ENCODE measurements at places on chromosomes 16 and 17.

DNA sequence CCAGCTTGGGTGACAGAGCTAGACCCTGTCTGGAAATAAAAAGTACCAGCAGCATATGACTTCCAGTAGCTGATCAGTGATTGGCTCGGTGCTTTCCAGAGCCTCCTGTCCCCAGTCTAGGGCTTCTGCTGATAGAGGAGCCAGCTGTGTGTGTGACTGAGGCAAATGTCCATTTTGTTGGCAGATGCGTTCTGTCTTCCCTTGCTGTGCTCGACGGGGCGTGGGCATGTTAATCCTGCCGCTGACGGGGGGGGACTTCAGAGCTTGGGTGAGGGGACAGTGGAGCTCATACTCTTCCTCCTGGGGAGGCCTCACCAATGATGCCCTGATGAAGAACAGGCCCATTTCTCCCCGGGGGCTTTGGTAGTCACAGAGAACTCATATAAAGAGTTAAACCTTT lies 14.6 kb downstream of the KCTD2 start:
- no peak for DNase-seq

DNA sequence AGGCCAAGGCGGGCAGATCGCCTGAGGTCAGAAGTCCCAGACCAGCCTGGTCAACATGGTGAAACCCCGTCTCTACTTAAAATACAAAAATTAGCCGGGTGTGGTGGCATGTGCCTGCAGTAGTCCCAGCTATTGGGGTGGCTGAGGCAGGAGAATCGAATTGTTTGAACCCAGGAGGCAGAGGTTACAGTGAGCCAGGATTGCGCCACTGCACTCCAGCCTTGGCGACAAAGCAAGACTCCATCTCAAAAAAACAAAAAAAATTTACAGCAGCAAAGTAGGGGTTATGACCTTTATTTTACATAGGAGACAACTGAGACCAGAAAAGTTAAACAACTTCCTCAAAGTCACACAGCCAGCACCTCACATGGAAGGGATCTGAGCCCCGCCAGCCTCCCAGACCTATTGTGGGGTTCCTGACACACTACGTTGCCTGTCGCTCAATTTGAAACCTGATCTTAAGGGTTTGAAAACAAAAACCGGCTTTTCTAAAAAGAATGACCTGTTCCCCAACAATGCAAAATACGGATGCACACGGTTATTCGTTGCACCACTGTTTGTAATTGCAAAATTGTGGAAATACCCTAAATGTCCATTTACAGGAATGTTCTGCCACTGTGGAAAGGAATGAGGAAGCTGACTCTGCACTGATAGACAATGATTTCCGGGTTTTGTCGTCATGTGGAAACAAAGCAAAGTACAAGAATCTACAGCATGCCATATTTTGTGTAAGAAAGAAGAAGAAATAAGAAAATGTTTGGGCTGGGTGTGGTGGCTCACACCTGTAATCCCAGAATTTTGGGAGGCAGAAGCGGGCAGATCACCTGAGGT lies 77.2 kb downstream of the CNGB1 start:
- no peak for DNase-seq

- DNase-seq = no peak
Observed at GRCh38 chr16:13298666-13299065, 397.3 kb downstream of the SHISA9 start.

DNA sequence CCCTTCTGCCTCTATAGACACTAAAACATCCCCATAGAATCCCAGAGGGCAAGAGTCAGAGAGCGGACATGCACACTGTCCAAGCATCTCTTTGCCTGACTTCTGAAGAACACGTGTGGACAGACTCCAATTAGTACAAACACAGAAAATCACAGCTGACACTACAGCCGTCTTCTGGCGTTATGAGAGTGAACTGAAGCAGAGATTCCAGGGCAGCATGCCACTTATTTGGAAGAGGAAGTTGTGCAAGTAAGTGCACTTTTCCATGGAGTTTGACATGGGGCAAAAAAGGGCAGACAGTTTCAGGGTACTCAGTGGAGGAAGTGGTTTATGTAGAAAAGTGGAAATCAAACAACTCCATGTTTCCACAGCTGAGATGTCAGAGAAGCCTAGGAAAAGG lies 16.8 kb upstream of the ZNF287 start:
- no peak for DNase-seq

- no peak for DNase-seq
Observed at GRCh38 chr17:37310940-37311339, 64.8 kb upstream of the C17orf78 start.

DNA sequence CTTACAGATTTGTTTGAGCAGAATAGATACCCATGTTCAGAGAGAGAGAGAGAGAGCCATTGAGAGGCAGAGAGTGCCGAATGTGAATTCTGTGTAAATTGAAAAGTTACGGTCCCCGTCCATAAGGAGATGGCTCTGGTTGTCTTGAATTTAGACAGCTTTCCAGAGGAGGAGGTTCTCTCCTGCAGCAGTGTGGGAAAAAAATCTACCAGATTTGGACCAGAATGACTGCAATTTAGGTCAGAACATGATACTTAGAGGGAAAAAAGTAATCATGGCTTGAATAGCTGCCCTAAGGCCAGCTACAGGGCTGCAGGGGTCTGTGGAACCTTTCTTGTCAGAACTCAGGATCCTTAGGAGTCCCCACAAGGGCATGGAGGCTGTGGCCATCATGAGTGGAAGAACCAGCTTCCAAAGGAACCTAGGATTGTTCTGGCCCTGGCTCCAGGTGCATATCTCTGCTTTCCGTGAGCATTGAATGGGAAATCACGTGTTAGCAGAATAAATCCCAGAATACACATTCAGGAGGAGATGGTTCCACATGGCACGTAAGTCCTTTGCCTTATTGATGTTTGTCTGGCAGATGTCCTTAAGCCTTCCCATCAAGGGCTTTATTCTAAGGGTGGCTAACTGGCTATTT lies 13.0 kb downstream of the PITPNC1 start:
- DNase-seq = no peak

DNA sequence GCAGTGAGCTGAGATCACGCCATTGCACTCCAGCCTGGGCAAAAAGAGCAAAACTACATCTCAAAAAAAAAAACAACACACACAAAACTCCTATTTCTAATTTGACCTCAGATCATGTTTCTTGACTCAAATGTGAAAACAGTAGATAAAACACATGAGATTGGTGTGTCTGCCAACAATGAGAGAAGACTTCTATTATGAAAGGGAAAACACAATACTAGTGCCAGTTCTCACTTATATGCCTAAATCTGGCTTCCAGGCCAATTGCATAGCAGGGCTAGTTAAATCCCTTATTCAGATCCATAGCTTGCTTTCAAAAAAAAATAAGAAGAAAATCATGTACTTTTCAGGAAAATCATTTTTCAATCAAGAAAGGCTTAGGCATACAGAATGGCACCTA lies 39.4 kb downstream of the AP1G1 start:
- DNase-seq = no peak

GRCh38 chr16:8646326-8647053 lies 25.0 kb downstream of the METTL22 start:
- no peak for DNase-seq

DNA sequence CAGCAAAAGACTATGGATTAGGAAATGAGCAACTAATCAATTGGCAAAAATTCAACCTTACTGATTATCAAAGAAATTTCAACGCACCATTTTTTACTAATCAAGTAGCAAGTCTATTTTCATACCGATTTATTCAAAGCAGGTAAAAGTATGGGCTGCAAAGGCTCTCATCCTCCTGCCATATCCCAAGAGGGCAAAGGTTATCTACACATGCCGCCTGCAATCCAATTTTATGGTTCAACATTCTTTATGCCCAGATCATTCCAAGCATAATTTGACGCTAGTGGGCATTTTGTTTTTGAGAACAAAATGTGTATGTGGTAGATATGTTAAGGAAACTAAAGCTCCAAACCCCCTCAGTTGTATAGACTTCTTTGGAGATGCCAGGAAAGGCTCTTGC lies 270.6 kb downstream of the MAF start:
- DNase-seq = no peak
